NCI-H226 (cell line): ENCODE measurements at places on chromosomes 3 and 15.

GRCh38 chr3:168425936-168426595 lies 330.3 kb upstream of the GOLIM4 start:
- no peak for DNase-seq

DNA sequence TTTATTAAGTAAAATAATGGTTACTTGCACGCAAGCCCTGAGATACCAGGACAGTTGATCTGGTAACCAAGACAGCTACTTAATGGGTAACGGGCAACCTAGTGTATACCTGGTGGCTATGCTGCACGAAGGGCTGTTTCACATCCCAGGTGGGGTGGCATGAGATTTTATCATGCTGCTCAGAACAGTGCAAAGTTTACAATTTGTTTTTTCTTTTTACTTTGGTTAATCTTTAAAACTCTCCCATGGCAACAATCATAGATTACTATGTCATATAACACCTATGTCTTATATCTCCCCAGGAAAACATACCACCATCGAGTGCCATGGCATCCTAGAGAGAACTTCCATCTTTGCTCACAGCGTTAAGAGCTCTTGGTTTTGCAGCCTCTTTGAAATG lies 32.2 kb upstream of the SLC28A1 start:
- DNase-seq, result no peak

DNA sequence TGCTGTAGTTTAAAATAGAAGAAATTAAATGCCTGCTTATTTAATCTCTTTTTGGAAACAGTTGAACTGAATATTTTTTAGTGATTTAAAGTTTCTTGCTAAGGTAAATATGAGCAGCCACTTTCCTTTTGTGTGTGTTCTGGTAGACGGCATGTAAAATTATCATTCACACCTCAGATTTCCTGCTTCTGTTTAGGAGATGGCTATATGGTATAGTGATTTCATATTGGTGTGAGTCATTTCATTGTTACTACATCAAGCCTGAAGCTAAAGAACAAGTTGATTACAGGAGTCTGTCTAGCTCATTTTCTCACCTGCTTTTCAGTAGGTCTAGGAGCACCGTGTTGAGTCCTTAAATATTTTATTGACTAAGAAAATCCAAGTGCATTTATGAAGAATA lies 2.2 kb downstream of the LRCH3 start:
- peak; percentile 73 for DNase-seq

- no peak for DNase-seq
Observed at GRCh38 chr15:101406036-101406435, 83.5 kb downstream of the PCSK6 start.

GRCh38 chr15:42723068-42723467 lies 13.9 kb downstream of the CDAN1 start:
- DNase-seq, result no peak

GRCh38 chr3:143597774-143598652 lies 250.3 kb downstream of the SLC9A9 start:
- no peak for DNase-seq

- DNase-seq, result no peak
Observed at GRCh38 chr3:156579427-156579851, 24.5 kb upstream of the SSR3 start.

DNA sequence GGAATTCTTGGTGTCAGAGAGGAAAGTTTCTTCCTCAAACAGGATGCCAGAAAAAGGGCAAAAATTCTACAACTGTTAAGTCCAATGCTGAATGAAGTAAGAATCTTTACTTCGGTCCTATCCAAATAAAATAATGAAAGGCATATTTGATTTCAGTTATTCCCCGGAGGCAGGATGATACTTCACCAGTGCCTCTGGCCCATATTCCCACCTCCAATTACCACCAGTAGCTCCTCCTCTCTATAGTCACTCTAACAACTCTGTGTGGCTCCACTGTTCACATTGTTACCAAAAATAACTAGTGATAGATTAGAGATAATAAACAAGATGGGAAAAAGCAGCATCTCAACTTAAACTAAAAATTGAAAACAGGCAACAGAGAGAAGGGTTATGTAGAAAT lies 20.7 kb downstream of the MAP1A start:
- no peak for DNase-seq

- DNase-seq, result peak; percentile 6
Observed at GRCh38 chr15:55587321-55588069, 650 bp downstream of the PYGO1 start.

- DNase-seq, result no peak
Observed at GRCh38 chr3:156739976-156740375, 65.6 kb downstream of the TIPARP start.
